ENCODE measurements at places on chromosomes 12 and 14.

- DNase-seq = no peak
Measured at GRCh38 chr12:21946983-21947382, 5.8 kb upstream of the ABCC9 start.

- no peak for DNase-seq
Measured at GRCh38 chr14:96250485-96250884, 5.5 kb upstream of the BDKRB1 start.

DNA sequence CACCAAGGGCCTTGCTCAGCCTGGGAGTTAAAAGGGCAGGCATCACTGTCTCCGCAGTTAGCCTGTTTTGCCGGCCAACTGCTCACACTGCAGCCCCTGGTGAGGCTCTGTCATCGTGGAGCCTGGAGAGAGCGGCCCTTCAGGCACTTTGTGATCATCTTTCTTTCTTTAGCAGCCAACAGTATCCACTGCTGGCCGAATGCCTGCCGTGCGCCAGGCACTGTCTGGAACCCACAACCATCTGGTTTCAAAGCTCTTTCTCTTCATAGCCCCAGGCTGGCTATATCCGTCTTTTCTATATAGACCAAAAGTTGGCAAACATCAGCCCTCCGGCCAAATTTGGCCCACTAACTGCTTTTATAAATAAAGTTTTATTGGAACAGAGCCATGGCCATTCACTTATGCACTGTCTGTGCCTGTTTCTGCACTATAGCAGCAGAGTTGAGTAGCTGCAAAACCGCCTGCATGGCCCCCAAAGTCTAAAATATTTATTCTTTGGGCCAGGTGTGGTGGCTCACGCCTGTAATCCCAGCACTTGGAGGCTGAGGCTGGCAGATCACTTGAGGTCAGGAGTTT lies 29.5 kb downstream of the SLC8B1 start:
- DNase-seq = no peak

DNA sequence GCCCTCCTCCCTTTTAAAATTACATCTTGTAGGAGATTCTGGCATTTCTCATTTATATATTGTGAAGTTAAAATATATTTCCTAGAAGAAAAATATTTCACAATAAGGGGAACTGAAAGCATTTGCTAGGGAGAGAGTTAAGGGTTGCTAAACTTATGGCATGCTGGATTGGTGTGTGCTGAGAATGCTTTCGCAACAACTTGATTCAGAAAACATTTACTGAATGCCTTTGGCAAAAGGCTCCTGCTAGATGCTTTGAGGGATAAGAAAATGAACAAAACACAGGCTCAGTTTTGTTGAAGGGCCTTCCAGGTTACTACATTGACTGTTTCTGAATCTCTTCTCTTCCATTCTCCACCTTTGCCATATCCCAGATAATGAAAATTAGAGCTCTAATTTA lies 67.5 kb downstream of the DIP2B start:
- no peak for DNase-seq

DNA sequence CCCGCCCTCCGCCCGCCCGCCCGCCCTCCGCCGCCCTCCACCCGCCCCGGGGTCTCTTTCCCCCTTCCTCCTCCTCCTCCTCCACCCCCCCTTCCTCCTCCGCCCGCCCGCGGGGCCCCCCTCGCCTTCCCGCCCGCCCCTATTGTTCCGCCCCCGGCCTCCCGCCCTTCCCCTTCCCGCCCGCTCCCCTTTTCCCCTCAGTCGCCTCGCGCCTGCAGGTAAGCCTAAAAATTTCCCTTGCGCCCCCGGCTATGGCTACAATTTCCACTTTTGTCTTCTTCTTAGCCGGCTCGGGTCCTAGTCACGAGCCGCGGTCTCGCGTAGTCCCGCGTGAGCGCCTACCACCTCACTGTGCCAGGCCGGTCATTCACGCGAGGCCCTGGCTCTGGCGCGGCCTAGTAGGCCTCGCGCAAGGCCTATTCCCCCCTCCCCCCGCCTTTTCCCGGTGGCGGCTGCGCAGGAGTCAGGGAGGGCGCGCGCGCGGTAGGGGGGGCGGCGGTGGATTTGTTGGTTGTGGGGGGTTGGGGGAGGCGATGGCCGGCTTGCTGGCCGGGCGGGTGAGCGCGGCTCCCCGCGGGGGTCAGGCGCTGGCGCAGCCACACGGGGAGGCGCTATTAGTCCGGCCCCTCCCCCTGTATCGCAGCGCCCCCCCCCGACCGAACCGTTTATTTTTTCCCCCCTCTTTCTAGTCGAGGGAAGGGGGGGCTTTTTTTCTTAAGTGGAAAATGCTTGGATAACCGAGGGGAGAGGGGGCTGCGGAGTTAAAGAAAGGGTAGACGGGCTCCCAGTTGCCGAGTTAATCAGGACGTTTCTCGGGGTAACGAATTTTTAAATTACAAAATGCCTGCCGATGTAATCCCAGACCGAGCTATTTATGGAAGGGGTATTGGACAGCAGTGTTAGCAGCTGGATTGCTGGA lies 516 bp downstream of the PCBP2 start:
- peak; percentile 61 for DNase-seq

- DNase-seq = no peak
Measured at GRCh38 chr12:14803830-14804160, 325 bp downstream of the C12orf60 start.

GRCh38 chr14:68000511-68000910 lies 180.9 kb downstream of the RAD51B start:
- peak; percentile 11 for DNase-seq

GRCh38 chr14:83096092-83096491 lies 1562.4 kb upstream of the SEL1L start:
- DNase-seq = no peak

DNA sequence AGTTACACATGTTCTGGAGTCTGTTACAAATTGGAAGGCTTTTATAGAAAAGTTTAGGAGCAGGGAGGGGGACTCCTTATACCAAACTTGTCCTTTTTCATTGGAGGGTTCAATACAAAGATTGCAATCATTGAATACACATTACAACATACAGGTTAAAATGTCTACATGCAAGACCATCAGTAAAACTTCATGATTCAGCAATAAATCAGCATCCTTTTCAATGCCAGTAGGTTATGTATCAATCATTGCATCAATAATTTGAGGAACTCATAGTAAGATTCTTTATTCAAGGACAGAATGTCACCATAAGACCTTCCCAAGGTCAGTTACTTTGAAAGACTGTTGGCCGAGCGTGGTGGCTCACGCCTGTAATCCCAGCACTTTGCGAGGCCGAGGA lies 16.5 kb upstream of the GALNT8 start:
- no peak for DNase-seq

GRCh38 chr12:65656891-65657351 lies 167.4 kb upstream of the HMGA2 start:
- DNase-seq = peak; percentile 95

DNA sequence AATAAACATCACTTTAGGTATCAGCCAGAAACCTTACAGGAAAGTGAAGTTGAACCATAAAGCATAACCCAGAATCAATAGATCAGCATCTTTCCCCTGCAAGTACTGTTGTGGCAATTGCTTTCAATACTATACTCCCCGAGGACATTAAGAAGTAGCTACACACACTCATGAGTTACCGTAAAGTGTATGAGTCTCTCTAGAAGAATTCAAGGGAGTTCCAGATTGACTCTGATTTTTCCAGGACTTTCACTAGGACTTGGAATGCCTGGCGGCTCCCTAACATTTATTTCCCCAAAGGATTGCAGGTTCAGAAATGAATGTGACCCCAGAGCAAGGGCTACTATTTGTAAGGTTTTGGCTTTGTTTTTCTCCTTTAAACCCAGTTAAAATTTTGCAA lies 465.4 kb upstream of the MDGA2 start:
- no peak for DNase-seq

DNA sequence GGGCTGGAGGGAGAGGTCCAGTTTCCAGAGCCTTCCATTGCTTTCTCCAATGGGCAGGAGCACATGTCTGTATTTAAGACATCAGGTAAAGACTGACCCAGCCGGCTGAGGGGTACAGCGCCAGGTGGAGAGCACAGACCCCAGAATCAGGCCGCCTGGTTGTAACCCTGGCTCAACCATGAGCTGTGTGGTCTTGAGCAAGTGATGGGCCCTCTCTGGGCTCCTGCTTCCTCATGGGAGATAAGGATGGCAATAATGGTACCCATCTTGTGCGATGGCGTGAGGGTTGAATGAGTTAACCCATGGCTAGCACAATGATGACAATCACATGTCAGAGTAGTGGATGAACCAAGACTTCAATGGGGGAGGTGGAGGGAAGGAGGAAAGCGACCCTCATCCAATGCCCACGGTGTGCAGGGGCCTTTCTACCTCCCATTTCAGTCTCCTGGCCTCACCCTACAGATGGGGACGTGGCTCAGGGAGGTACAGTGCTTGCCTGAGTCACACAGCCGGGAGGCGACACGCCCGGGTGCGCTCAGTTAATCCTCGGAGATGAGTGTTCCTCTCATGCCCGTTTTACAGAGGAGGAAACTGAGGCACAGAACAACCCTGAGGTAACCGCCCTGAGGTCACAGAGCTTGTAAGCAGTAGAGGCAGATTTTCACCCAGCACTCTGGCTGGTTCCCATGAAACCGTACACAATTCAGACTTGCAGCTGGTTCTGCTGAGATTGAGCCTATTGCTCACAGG lies 163.9 kb downstream of the RBM19 start:
- no peak for DNase-seq

DNA sequence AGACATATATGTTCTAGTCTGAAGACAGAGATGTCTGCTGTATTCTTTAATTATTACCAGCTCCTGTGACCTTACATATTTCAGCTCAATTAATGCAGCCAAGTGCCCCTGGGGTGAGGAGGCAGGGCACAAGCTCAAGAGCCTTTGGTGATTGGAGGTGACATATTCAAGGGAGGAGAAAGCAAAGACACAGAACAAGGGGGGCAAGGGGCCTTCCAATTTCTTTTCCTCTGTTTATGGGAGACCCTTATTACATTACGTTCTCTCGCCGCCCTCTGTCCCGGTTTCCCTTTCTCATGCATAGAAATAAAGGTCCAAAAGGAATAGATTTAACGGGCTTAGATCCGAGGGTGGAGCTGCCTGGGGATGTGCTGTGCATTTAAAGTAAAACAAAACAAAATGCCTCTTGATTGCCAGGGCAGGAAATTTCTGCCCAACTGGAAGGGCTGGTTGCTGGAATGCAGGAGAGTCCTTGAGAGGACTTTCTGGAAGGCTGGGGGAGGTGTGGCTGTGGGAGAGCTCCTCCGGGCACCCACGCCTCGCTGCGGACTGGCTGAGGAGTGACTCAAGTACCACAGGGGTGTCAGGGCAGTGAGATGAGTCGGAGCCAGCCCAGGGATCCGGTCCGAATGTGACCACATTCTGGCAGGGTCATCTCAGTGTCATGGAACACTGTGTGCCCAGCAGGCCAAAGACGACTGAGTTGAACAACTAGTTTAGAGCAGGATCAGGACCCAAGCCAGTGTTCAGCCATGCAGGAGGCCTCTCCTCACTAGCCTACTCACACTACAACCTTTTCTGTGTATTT lies 32.1 kb upstream of the GSG1 start:
- peak; percentile 88 for DNase-seq

DNA sequence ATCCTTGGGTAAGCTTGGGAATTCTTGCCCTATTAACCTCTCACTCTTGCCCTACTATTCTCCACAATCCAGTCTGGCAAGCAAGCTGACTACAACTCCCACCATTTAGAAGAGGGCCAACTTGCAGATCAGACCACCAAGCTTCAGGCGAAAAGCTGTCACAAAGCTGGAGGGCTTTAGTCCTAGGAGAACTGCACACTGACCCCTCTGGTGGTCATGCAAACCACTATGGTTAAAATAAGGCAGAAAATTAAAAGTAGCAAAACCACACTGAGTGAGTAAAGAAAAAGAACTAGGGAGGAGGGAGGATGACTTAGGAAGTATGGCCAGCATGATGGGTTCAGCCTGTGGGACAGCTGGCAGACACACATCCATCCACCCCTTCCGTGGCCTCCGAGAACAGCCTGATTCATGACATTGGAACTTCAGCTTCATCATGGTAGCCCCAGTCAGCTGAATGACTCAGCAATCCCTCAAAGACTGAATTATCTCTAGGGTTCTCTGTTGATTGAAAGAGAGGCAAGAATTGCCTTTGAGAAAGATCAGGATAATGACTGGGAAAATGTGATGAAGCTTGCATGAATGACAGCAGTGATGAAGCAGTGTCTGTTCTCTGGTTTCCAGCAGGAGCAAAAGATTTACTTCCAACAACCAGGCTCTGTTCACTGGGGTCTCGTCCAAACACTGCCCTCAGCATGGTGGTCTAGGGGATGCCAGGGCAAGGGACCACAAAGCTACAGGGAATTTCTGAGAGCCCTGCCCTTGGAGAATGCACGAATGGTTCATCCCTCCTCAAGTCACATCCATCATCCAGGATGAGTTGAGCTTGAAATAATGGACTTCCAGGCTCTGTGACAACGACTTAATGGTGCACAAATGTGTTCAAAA lies 24.4 kb downstream of the PITPNM2 start:
- DNase-seq = peak; percentile 98

DNA sequence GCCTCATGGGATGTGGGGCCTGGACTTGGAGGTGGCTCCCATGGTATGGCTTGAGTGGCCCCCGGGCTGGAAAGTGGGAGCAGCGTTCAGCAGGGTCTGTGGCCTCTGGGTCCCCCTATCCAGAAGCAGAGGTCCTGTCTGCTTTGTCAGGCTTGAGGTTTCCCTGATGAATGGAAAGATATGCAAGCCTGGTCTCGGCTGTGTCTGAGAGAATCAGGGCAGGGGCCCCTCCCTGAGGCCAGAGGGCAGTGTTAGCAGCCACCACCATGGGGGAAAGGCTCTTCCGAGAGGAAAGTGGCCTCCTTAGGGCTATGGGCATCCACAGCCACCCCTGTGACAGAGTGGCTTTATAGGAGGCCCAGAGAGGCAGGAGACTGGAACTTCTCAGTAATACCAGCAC lies 128.2 kb downstream of the VRK1 start:
- DNase-seq = no peak

GRCh38 chr14:98186140-98186539 lies 1085.9 kb downstream of the BCL11B start:
- DNase-seq = no peak

DNA sequence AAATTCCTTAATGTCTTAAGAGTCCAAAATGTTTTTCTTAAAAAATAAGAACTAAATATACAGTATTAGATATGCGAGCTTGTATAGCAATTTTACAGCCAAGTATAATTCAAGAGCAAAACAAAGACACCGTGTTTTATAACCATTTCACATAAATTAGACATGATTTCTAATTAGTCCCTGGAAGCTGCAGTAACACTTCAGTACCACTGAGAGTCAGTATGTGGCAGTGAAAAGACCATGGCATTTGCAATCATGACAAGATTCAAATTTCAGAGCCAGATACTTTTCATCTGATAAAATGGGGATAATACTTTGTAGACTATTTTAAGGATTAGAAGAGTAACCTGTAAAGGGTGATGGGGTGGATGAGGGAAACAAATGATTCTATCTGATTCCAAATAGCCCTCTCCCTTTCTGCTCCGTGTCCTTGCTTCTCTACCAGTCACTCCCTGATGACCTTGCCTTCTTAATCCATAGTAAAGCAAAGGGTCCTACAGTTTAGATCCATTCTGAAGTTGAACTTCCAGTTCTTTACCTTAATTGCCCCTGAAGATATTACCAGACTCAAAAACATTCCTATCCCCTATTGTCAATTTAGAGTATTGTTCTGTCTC lies 145.4 kb upstream of the ABCD2 start:
- peak; percentile 11 for DNase-seq

- no peak for DNase-seq
Measured at GRCh38 chr12:68271346-68271745, 17.9 kb upstream of the IL22 start.

GRCh38 chr14:95707327-95707726 lies 6.6 kb downstream of the TCL1A start:
- DNase-seq = no peak

Measured in RCC 7860 (cell line).